NCI-H2081 treated with DMSO at 0.1 percent for 48 hours (cell line): ENCODE measurements at places on chromosomes 5 and 9.

- DNase-seq, result no peak
Measured at GRCh38 chr9:37036371-37036775, 2.3 kb upstream of the PAX5 start.

DNA sequence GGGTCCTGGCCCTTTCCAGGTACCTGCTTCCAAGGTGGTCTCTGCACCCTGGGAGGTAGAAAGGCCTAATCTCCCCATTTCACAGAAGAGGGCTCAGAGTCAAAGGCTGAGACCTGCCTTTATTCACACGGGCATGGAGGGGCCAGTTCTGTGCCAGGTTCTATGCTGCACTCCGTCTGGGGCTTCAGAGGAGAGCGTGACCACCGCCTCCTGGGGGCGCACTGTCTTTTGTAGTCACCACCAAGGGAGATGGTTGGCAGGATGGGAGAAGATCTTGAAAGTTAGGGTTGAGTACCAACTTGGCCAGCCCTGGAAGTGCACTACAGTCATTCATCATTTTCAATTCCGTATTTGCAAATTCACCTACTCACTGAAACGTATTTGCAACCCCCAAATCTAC, 23.7 kb upstream of the PRDM12 start:
- no peak for DNase-seq

- no peak for DNase-seq
Measured at GRCh38 chr5:115440782-115441451, 103.7 kb downstream of the FEM1C start.

- no peak for DNase-seq
Measured at GRCh38 chr5:1135696-1136525, 24.0 kb upstream of the SLC12A7 start.

- DNase-seq, result no peak
Measured at GRCh38 chr5:81896764-81897163, 75.1 kb upstream of the ATG10 start.

DNA sequence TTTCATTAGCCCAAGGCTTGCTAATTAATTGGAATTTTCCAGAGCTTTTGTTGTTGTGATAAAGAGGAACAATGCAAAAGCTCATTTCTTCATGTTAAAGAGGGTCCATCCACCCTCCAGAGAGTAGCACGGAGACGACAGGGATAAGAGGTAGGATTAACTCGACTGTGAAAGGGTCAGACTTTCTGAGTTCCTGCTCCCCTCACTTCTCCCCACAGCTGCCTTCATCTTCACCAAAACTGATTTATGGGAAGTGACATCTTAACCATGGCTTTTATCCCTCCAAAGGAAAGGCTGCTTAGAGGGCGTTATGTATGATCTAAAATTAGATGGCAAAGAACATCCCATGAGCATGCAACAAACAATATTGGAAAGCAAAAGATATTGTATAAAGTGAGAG, 135.5 kb downstream of the GLIS3 start:
- no peak for DNase-seq

- no peak for DNase-seq
Measured at GRCh38 chr5:145180371-145180770, 654.8 kb downstream of the PRELID2 start.

- no peak for DNase-seq
Measured at GRCh38 chr5:86623785-86624483, 6.2 kb downstream of the COX7C start.

- DNase-seq, result no peak
Measured at GRCh38 chr5:140609126-140609525, 23.8 kb downstream of the CD14 start.

DNA sequence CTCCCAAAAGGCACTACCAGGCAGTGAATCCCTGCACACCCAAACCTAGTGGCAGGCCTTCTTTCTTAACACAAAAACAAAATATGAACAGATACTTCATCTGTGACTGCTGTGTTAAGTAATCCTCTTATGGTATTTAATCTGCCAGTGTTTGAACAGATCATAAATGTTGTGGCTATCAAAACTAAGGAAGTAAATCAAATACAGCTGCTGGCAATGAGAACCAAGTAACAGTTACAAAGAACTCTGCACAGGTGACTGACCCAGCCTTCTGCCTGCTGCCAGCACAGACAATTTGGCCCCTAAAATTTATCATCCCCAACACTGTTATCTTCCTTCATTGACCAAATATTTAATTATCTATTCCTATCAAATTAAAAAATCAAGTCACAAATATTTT, 78.0 kb downstream of the GNAQ start:
- DNase-seq, result no peak

DNA sequence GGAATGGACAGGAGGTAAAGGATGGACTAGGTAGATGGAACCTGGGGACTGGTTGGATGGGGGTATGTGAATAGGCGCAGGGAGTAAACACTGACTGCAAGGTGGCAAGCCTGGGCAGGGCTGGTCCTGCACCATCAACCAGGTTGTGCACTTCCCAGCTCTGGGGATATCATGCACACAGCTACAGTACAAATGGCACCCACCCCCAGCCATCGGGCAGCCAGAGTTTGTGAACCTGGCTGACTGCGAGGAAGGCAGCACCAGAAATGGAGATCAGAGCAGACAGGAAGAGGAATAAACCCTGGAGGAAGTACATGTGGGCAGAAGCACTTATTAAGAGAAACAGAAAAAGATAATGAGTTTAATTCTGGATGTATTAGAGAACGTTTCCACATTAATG, 229.1 kb downstream of the ESM1 start:
- DNase-seq, result no peak

- DNase-seq, result no peak
Measured at GRCh38 chr5:95620030-95620869, at the start of gene GPR150. Gene GPR150, plus strand, starts transcription at chr5:95620087. Its CDS starts 189 bp downstream, at chr5:95620276.

DNA sequence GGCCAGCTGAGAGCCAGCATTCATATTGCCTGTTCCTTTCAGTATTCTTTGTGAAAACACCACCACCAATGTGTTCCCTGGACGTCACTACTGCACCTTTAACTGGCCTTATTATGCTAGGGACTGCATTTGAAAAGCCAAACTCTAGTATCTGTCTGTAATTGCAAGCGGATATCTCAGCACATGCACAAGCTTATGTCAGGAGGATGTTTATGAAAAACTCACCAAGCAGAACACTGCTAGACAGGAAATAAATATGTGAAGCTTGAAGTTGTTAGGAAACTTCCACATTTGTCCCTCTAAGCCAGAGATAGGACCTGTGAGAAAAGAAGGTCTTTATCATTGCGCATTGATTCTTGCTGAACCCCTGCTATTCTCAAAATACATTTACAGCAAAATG, 135.4 kb upstream of the CCDC152 start:
- no peak for DNase-seq

GRCh38 chr5:127079994-127080491, 6.7 kb upstream of the C5orf63 start:
- peak; percentile 58 for DNase-seq

DNA sequence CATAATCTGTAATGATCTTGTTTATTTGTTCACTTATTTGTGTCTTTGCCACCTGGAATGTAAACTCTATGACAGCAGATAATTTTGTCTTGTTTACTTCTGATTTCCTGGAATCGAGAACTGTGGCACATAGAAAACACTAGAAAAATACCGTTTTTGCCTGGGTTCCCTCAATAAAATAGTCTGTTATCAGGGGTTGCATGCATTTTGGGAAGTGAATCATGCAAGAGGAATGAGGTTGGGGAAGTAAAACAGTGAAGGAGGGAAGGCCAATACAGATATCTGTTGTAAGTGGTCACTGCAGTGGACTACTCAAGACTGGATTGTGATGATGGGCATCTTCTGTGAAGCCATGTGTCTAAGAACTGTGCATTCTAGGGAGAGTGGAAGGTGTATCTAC, 45.2 kb upstream of the IL6ST start:
- DNase-seq, result no peak

DNA sequence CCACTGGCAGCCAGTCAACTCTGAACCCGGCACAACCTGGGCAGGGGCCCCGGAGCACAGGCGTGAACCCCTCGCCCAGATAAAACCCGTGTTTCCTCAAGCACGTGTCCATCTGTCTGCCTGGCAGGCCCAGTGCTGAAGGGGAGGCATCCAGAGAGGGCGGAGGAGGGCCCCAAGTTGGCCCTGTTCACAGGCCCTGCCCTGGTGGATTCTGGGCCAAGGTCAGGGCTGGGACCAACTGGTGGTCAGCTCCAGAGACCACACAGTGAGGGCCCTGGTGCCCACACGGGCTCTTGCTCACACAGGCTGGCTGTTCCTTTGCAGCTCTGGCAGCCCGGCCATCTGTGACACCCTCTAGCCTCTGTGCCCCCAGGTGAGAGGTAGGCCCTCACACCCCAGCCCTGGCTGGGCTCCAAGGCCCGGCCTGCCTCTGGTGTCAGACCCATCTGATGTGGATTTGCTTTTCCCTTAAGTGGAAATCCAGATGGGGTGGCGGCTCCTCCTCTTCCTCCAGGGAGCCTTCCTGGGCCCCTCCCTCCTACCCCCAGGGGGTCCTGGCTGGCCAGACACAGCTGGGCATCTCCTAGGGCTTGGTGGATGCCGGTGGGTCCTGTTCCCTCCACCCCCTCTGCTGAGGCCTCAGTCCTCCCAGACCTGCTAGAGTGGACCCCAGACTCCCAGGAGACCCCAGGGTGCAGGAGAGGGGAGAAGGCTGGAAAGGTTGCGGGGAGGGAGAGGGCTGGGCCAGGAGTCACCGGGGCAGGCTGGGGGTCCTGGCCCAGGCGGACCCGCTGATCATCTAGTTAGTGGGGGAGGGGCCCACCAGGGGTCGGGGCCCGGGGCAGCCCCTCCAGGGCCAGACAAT, 525 bp upstream of the STPG3 start:
- DNase-seq, result no peak

DNA sequence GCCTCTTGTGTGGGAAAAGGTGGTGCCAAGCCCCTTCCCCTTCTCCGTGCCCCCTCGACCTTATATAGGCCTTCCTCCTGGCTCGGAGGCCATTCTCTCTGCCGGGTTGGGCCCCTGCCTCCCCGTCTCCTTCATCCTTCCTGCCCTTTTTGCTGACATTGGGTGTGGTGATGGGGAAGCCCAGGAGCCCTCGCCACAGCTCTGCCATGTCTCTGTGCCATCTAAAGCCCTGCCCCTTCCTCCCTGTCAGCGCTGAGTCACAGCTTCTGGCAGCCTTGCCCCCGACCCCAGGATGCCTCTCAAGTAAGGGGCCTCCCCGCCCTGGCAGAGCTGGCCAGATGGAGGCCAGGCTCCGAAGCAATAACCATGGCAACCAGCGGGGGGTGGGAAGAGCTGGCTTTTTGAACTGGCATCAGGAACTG, 30.4 kb downstream of the JADE2 start:
- DNase-seq, result no peak

DNA sequence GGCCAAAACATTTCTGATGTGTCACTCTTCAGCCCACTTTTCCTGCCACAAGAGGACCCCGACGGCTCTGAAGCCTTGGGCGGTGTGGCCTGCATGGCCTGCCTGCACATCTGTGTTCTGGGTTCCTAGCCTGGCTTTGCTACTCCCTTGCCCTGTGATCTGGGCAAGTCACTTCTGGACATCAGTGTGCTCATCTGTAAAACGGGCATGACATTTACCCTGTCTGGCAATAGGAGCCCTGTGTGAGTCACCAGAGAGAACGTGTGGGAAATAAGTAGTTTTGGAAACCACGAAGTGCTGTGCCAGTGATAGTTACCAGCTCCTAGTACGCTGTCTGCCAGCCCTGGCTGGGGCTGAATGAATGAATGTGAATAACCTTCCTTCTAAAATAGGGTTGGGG, 90.8 kb downstream of the MACROH2A1 start:
- no peak for DNase-seq

DNA sequence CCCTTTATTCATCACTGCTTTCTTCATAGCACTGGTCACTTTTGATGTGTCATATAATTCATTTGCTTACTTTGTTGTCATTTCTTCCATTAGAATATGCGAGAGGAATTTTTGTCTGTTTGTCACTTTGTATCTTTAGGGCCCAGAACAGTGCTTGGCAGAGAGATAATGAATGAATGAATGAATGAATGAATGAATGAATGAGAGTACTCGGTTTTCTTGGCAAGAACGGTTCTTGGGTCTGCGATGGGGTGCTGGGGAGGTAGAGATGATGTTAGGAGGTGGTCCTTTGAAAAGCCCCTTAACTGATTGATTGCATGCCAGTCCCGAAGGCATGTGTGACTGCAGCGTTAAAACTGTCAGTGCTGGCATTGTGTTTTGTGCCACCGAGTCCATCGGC, 52.4 kb upstream of the LRRTM2 start:
- DNase-seq, result no peak

GRCh38 chr9:127878652-127879390, 1.3 kb upstream of the AK1 start:
- no peak for DNase-seq

DNA sequence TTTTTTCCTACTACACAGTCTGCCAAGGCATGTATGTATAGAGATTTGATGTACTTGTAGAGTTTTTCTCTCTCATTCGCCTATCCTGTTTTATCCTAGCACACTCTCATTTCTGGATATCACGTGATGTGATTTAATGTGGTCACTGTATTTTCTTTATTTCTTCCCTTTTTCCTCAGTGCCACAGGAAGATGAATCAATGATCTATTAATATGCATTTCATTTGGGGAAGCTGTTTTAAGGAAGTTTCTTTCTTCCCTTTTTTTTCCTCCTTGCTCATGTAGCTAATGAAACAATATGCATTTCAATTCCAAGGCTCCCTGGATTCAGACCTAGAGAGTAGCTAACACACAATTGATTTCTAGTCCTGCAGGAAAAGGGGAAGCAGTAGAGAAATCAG, 506.3 kb upstream of the WWC1 start:
- no peak for DNase-seq

- DNase-seq, result no peak
Measured at GRCh38 chr5:55671975-55672374, 40.1 kb downstream of the SLC38A9 start.

DNA sequence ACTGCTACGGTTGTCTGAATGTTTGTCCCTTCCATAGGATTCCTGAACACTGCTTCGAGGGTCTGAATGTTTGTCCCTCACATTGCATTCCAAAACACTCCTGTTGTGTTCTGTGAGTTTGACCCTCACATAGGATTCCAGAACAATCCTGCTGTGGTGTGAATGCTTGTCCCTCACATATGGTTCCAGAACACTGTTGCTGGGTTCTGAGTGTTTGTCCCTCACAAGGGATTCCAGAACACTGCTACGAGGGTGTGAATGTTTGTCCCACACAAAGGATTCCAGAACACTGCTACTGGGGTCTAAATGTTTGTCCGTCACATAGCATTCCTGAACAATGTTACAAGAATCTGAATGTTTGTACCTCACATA, 201.2 kb downstream of the FOXD4L6 start:
- no peak for DNase-seq

GRCh38 chr5:78360924-78361630, 660 bp downstream of the SCAMP1 start:
- DNase-seq, result no peak

DNA sequence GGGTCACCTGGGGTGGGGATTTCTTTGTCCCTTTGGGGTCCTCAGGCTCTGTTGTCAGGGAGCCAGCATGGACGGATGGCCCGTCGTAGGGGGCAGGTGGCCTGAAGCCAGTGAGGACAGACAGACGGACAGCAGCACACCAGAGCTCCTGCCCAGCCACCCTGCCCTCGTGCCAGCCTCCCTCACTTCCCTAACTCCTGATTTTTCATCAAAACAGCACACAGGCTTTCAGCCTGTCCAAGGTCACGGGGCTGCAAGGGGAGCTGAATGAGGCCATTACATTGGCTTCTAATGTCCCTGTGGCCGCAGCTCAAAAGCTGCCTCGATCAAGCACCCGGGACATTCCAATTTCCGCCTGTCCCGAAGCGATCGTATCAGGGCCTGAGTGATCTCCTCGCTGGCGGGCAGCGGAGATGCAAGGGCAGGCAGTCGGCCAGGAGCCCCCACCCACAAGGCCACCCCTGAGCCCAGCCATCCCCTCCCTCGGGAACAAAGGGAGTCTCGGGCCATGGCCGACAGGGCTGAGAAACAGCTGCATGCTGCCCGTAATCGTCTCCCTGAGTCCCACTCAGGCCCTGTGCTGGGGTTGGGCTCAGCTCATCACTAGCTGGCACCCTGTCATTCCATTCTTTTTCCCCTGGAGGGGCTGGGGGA, 50.5 kb upstream of the RNU6ATAC start:
- DNase-seq, result no peak
